ENCODE measurements at places on chromosomes 5 and 9.

DNA sequence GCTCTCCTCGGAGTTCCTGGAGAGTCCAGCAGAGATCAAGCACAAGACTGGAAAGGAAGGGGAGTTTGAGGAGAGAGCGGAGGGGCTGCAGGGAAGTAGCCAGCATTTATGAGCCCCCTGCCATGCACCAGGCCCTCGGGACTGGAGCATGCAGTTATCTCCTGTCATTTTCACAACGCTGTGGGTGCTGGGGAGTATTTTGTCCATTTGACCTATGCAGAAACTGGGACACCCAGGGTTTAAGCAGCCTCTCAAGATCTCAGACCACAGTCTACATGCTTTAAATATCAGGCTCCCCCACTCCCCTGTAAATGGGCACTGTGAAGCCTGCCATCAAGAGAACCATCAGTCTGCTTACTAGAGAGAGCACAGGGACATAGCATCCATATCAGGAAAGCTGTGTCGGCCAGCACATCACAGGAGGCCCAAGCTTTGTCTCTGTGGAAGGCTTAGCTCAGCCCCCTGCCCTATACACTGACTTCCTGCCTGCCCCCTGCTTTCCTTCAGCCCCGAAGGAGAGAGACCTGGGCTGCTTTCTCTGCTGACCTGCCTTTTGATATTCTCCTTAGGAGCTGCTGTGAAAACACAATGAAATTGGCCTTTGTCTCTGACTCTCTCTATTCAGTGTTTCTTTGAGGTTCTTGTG lies 7.3 kb downstream of the FOXI1 start:
- DNase-seq = no peak

- DNase-seq = no peak
Measured at GRCh38 chr9:111108946-111109345, 70.7 kb upstream of the LPAR1 start.

GRCh38 chr9:100525563-100525962 lies 52.3 kb upstream of the CAVIN4 start:
- DNase-seq = peak; percentile 37

GRCh38 chr9:87594194-87594593 lies 96.5 kb downstream of the DAPK1 start:
- DNase-seq = peak; percentile 93
